ENCODE measurements at places on chromosomes 7 and 10. TPM values are rescaled to one million over a fixed set of nuclear protein-coding genes. Genes with fewer than 3 reads are reported as not detected.

DNA sequence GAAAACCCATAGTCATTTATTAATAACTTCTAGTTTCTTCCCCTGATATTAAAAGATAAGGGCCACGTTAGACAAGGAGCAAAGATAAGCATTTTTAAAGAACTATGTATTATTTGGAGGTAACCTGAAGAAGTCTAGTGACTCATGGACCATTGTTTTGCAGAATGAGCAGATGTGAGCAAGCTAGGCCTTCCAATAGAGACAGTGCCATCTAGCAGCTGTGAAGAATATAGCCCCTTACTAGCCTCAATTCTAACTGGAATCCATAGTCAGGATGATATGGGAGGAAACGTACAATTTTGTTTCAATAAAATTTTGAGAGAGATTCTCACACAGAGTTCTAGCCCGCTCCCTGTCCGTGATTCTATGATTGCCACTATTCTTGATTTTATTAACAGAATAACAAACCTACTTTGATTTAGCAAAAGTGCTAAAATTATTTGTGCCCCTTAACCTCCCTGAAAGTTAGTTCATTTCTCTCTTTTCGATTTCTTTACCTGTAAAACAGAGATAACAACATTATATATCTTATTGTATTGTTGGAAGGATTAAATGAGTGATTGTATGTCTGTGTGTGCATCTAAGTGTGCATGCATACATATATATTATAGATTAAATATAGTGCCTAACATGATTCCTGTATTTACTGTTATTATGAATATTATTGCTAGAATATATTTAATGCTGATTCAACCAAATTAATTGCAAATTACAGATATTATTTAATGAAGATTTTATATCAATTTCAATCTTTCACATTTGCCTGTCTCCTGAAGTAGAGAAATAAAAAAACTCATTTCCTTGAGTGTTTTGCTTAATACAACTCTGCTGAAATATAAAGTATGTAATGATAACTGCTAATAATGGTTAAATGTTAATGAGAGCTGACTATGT, 22.7 kb downstream of the FAM237B start:
- no peaks in the 10 kb centered on the region for H3K36me3 ChIP-seq
- DNase-seq = no peak
- no peak overlapping the region for H3K27ac ChIP-seq

The ZNHIT1 gene
- total RNA-seq = 68.3 TPM

DNA sequence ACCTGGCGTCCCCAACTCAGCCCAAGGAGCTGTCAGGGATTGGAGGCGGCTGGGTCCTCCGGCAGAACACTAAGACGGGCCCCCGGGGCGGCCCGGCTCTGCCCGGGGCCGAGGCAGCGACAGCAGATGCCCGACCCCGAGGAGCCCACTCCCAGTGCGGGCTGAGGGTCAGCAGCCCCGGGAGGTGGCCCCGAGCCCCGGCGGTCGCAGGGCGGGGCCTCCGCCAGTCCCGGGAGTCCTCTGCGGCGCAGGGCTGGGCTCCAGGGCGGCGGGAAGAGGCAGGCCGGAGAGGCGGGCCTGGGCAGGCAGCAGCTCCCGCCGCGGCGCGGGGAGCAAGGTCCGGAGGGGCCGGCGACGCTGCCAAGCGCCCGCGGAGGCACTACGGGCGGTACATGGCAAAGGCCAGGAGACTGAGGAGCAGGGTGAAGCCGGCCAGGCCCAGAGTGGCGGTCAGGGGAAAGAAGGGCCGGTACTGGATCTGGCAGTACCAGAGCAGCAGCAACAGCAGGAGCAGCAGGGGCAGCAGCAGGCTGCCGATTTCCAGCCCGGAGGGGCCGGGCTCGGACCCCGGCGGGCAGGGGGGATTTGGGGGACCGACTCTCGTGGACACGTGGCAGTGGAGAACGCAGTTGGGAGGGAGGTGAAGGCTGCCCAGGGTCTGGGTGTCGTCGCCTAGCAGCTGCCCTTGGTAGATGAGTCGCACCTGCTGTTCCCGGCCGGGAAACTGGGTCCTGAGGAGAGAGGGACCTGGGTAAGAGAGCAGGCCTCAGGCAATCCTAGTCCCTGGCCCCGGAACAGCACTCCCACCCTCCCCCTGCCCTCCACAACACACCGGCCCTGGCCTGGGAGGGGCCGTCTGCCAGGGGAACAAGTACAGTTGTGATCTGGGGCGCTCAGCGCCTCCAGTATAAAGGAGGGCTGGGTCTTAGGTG, 827 bp upstream of the FASTK start:
- no peak for DNase-seq
- peaks cover 31% of the 10 kb centered on the region for H3K27me3 ChIP-seq
- peaks cover 49% of the 10 kb centered on the region for H3K4me1 ChIP-seq
- H3K4me3 ChIP-seq = peak overlapping the region; percentile 76

The TFEC gene
- 9.1 TPM for total RNA-seq

The CALHM3 gene
- total RNA-seq = 0.09 TPM

GRCh38 chr10:70560511-70560941, 42.0 kb downstream of the PRF1 start:
- DNase-seq = no peak
- no peak overlapping the region for H3K4me3 ChIP-seq
- no peak overlapping the region for H3K27ac ChIP-seq

The HGF gene
- total RNA-seq = 1.2 TPM

The AFAP1L2 gene
- total RNA-seq = 15.8 TPM

DNA sequence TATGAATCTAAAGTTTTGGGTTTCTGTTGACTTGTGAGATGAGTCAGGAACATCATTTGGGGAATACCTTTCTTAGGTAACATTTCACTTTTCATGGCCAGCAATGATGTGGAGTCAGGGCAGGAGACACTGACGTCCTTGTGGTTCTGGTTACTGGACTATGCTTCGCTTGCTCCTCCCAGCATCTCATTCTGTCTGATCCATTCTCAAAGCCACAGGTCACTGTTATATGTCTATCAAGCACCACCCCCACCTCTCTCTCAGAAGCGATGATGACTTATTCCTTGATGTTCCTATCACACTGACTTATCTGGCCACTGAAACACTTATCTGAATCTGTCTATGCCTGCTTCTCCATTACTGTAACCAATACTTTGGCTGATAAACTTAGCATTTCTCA, 51.6 kb downstream of the TES start:
- no peak overlapping the region for H3K27ac ChIP-seq
- no peak for DNase-seq
- H3K36me3 ChIP-seq = peaks cover 4% of the 10 kb centered on the region
- no peak overlapping the region for H3K4me3 ChIP-seq

GRCh38 chr7:36965625-36966024, 241.3 kb upstream of the AOAH start:
- H3K4me3 ChIP-seq = no peak overlapping the region
- DNase-seq = no peak
- H3K36me3 ChIP-seq = no peaks in the 10 kb centered on the region
- no peaks in the 10 kb centered on the region for H3K27me3 ChIP-seq
- H3K27ac ChIP-seq = no peak overlapping the region

GRCh38 chr10:131004276-131004675, 307.2 kb downstream of the TCERG1L start:
- no peak for DNase-seq
- no peaks in the 10 kb centered on the region for H3K27me3 ChIP-seq
- H3K4me1 ChIP-seq = no peaks in the 10 kb centered on the region

The ABCA13 gene
- 0.76 TPM for total RNA-seq

DNA sequence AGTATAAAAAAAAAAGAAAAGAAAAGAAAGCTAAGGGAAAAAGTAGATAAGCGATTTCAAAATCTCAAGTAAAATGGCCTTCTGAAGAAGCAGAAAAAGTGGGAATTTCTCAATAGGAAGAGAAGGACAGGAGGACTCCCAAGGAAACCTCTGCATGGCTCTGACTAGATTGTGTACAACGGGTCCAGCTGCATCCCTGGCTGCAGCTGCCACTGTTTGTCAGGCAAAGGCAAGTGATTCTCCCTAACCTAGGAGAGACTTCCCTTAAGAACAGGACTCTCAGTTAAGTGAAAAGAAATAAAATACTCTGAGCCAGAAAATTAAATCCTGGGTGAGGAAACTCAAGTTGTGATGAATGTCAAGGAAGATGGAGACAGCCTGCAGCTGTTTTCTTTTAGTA, 298.6 kb upstream of the KIAA1217 start:
- H3K4me3 ChIP-seq = no peak overlapping the region
- H3K4me1 ChIP-seq = no peaks in the 10 kb centered on the region
- H3K27me3 ChIP-seq = no peaks in the 10 kb centered on the region
- no peak for DNase-seq

DNA sequence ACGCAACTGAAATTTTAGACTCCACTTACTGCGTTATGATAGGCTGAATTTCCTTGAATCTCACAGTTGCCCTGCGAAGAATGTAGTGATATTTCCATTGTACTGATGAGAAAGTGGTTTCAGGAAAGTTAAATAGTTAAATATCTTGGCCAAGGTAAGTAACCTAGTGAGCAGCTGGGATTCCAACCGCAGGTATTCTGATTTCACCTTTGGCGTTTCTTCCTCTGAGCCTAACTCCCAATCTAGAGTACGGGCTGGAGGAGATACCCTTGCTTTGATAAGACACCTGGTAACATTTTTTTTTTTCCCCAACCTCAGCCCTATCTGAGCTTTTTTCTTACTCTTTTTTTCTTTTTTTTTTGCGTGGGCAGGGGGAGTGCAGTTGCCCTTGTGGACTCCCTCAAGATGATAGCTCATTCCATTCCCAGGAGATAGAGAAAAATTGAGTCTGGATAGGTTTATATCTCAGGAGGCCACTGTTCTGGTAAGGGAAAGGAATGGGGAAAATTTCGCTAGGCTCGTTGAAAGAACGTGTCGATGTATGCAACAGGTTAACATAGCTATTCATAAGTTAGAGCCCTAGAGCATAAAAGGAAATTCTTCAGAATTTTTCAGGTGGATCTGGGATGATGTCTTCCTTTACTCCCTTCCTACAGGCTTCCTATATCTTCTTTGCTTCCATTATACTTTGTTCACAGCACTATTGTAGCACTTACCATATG, 3.1 kb upstream of the TAS2R38 start:
- DNase-seq = no peak
- no peaks in the 10 kb centered on the region for H3K27me3 ChIP-seq
- H3K36me3 ChIP-seq = no peaks in the 10 kb centered on the region

- peaks cover 14% of the 10 kb centered on the region for H3K36me3 ChIP-seq
- H3K27ac ChIP-seq = peak overlapping the region; percentile 86
- peak; percentile 44 for DNase-seq
- H3K4me1 ChIP-seq = peaks cover 18% of the 10 kb centered on the region
- no peaks in the 10 kb centered on the region for H3K27me3 ChIP-seq
- no peak overlapping the region for H3K4me3 ChIP-seq
Observed at GRCh38 chr7:72058579-72058978, 353.6 kb downstream of the CALN1 start.

The GIMAP1 gene
- 9.8 TPM for total RNA-seq

DNA sequence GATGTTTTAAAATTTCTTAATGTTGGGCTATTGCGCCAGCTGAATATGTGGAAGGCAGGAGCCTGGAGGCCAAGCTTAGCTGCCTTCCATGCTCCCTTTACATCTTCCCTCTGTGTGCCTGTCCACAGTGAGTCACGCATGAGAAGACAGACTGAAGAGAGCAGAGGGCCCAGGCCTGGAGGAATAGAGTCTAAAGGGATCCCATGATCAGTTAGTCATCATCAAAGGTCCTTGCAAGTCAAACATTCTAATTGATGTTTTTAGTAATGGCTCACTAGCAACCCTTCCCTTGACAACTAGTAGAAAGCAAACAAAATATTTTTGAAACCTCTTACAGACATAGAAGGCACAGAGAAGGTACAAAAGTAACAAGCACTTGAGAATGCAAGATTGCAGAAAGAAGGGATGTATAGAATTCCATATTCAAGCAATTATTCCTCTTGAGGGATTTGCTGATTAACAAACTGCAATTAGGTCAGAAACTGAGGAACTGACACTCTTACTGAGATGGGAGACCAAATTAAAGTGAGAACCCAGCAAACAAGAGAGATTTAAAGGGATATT, 30.7 kb upstream of the APBB1IP start:
- no peak for DNase-seq
- H3K27ac ChIP-seq = no peak overlapping the region
- H3K4me3 ChIP-seq = no peak overlapping the region
- H3K36me3 ChIP-seq = no peaks in the 10 kb centered on the region
- H3K27me3 ChIP-seq = no peaks in the 10 kb centered on the region
